Osteoblast (primary cell): ENCODE measurements at places on chromosomes 1 and 21. TPM values are rescaled to one million over a fixed set of nuclear protein-coding genes. Genes with fewer than 3 reads are reported as not detected.

DNA sequence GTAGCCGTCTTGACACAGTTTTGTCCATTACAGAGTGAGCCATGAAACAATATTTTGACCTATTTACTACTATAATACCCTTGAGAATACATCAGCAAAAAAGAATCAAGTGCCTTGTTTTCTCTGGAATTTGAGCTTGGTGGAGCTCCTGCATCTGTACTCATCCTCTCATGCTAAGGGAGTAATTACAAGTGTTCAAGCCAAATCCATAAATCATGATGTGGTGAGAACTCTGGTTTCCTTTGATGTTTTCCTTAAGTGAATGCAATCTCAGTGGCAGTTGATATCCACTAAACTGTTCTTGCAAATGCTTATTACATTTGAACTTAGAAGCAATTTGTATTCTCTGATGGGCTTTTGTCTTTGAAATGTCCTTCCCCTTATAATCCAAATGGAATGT, 824.6 kb upstream of the TMPRSS15 start:
- no peak for DNase-seq

Gene TTLL7
- 13.8 and 15.3 TPM in 2 replicates for total RNA-seq

GRCh38 chr1:33517596-33518250, 45.3 kb downstream of the ZSCAN20 start:
- peak; percentile 90 for DNase-seq

- peak; percentile 85 for DNase-seq
Observed at GRCh38 chr1:193569096-193569982, 382.9 kb upstream of the B3GALT2 start.

GRCh38 chr21:41648591-41649031, 118.2 kb downstream of the RIPK4 start:
- DNase-seq, result peak; percentile 92

- DNase-seq, result no peak
Observed at GRCh38 chr21:25176637-25177412, 430.5 kb downstream of the MRPL39 start.
